CD4-positive, alpha-beta T cell treated with Interleukin-17A for 4 hours (primary cell): ENCODE measurements at places on chromosomes 12 and 14.
A peak's percentile ranks its signal among the peaks of the same experiment; 100 is the strongest.

DNA sequence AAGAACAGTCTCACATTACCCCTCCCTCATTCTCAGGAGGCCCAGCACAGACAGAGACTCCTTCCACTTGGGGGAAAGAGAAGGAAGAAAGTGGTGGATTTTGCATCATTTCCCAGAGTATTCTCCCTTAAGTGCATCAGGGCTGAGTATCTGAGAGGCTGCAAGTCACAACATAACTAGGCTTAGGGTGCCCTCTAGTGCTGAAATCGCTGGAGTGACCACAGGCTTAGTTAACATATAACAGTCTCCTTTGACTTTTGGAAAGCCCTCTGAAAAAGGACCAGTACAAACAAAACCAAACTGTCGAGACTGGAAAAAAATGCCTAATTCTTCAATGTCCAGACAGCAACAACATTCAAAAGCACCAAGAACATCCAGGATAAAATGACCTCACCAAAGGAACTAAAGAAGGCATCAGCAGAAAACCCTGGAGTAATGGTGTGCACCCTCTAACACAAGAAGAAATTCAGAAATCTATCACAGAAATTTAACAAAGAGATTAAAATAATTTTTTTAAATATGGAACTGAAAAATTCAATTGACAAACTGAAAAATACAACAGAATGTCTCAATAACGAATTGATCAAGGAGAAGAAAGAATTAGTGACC, 412.3 kb downstream of the RPS29 start:
- no peak for DNase-seq

DNA sequence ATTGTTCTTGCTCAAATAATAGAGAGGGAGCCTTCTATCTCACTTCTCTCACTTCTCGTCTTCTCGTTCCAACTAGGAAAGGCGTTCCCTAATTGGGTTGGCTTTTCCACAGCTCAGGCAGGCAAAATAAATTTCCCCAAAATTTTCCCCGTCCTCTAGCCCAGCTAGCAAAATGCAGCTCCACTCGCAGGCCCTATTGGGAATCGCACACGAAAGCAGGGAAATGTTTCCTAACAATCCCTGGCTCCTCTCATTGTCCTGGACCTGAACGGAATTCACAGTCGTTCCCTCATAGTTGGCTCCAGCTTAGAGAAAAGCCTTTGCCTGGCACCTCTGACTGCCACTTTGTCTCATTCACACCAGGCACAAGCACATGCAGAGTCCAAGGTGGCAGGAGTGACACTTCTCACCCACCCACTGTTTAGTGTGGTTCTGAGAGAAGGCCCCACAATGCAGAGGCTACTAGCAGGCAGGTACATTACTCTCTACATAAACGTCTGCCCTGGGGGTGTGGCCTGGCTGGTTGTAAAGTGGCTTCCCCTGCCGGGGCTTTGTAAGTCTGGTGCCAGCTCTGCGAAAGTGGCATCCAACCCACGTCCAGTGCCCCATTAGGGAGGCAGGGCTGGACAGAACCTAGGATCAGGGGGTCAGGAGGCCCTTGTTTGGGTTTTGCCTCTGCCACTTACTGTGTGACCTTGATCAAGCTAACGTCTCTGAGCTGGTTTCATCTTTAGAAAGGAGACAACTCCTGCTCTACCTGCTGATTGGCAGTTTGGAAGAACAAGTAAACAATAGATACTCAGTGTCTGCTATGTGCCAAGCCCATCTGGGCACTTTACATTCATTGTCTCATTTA, 4.2 kb downstream of the SERPINA10 start:
- DNase-seq: no peak

DNA sequence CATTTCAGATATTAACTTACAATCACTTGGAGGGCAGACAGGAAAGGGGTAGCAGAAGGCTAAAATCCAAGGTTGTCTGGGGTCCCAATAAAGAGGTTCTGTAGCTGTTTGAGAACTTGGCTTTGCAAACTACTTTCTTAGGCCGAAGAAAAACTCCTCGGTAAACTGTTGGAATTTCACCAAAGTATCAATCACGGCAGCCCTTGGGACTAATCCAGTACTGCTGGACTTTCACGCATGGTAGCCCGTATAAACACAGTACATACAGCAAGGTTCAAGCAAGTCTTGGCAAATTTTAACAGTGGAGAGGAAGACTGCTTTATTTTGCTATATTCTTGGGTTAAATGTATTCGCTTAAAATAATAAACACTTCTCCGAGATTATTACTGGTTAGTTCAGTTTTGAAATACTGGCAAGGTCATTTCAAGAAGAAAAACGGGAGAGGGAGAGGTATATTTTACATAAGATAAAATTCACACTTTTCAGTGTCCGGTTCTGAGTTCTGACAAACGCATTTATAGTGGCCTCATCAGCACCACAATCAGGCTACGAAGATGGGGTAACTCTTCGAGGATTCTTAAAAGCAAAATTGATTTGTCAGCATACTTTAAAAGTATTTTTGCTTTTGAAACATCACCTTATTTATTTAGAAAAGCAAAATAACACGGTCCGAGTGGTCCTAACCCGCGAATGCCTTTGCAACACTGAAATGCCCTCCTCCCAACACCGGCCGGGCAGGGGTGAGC, 1.3 kb downstream of the SETD3 start:
- DNase-seq: no peak

DNA sequence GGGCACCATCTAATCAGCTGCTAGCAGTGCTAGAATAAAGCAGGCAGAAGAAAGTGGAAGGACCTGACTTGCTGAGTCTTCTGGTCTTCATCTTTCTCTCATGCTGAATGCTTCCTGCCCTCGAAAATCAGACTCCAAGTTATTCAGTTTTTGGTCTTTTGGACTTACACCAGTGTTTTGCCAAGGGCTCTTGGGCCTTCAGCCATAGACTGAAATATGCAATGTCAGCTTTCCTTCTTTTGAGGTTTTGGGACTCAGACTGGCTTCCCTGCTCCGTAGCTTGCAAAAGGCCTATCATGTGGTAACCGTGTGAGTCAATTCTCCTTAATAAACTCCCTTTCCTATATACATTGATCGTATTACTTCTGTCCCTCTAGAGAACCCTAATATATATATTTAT, 159.3 kb downstream of the SLCO1B3 start:
- no peak for DNase-seq

GRCh38 chr12:63989301-63989845, 144.9 kb downstream of the SRGAP1 start:
- DNase-seq: no peak

- peak; percentile 56 for DNase-seq
Observed at GRCh38 chr12:48973941-48974673, 2.6 kb upstream of the WNT10B start.

DNA sequence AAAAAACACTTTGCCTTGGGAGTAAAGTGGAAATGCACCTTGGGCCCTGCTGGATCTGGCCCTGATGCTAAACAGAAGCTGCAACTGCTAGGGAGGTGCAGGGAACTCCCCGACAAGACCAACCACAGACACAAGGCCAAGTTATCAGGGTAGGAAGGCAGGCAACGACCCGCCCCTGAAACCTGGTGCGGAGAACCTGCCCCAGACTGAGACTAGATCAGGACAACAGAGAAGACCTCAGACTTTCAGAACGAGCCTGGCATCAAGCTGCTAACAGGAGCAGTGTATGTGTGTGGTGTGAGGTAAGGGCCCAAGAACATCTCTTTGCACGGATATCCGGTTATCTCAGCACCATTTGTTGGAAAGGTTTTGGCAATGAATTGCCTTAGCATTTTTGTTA, 233.7 kb upstream of the RTL1 start:
- DNase-seq: no peak

GRCh38 chr12:12744546-12745305, 27.6 kb downstream of the CDKN1B start:
- DNase-seq: no peak

GRCh38 chr14:62077676-62078261, 315.5 kb downstream of the SNAPC1 start:
- DNase-seq: peak; percentile 28

- no peak for DNase-seq
Observed at GRCh38 chr14:33363682-33364081, 425.0 kb downstream of the NPAS3 start.

- DNase-seq: no peak
Observed at GRCh38 chr14:81432219-81432661, 32.1 kb upstream of the STON2 start.

DNA sequence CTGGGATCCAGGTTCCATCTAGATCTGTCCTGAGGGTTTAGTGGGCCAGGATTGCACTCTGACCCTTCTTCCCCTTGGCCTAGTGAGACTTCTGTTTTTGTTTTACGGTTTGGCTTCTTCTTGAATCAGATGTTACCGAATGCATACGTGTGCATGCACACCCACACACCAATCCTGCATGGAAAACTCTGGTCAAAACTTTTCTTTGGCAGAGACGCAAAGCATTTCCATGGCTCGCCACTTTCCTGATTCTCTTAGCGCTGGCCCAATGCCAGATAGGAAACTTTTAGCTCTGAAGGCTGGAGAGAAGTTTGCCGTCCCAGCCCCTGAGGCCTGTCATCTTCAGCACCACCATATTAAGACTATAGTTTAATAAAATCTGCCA, 67.4 kb upstream of the ACTN1 start:
- no peak for DNase-seq

DNA sequence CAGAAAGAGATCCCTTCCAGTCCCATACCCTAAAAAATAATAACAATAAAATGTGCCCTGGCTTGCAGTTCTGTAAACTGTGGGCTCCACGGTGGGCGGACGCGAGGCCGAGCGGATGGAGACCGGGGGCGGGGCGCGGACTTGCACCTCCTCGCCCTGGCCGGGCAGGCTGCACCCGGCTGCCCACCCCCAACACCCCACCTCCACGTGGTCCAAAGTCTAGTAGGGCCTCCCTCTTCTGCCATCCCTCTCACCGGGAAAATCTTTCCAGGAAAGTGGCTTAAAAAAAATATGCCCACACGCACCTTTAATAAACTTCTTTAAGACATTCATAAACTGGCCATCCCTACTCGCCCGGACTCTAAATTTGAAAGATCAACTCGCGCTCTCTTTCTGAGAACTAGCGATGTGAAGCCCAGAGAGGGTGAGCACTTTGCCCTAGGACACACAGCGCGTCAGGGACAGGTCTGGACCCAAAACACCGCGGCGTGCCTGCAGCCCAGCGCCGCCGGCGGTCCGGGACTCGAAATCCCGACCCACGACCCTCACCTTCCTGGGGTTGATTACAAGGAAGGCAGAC, 1.9 kb upstream of the BCL11B start:
- peak; percentile 37 for DNase-seq

DNA sequence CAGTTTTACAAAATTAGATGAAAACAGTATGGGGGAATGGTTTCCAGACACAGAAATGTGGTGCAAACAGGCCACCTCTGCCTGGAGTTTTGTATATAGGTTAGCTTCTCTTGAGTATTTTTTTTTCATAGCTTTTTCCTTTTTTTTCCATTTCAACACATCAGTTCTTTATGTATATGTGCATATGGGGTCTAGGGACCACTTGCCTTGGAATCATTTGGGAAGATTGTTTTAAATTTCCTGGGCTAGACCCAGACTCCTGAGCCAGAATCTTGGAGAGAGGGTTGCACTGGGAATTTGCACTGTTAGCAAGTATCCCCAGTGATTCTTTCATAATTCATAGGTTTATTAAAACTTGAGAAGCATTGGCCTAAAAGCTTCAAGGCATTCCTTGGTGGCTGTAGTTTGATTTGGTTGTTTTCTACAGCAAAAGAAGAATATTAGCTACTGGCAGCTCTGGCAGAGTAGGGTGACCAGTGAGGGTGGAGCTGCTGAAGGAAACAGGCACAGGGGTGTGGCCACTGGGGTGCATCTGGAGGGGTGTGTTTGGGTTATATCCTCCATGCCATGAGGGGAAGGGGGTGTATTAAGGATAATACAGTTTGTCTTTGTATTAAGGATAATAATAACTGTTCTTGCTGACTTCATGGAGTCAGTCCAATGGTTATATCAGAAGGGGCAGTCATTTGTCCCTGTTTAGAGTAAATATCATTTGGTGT, 22.8 kb downstream of the PPP1R36 start:
- no peak for DNase-seq

GRCh38 chr12:12451098-12451497, 94.2 kb downstream of the BORCS5 start:
- no peak for DNase-seq

GRCh38 chr14:63991833-63992232, 139.0 kb downstream of the SYNE2 start:
- DNase-seq: no peak

- DNase-seq: no peak
Observed at GRCh38 chr14:41350476-41350875, 256.2 kb upstream of the LRFN5 start.

- DNase-seq: no peak
Observed at GRCh38 chr12:6234906-6235305, 34.7 kb downstream of the CD9 start.

GRCh38 chr14:104307627-104308401, 169.4 kb downstream of the KIF26A start:
- no peak for DNase-seq

GRCh38 chr12:2693244-2693860, 101.4 kb upstream of the FKBP4 start:
- peak; percentile 21 for DNase-seq

- DNase-seq: no peak
Observed at GRCh38 chr14:95023886-95024285, 133.4 kb downstream of the DICER1 start.

- peak; percentile 2 for DNase-seq
Observed at GRCh38 chr12:104734541-104735095, 223.5 kb downstream of the SLC41A2 start.

DNA sequence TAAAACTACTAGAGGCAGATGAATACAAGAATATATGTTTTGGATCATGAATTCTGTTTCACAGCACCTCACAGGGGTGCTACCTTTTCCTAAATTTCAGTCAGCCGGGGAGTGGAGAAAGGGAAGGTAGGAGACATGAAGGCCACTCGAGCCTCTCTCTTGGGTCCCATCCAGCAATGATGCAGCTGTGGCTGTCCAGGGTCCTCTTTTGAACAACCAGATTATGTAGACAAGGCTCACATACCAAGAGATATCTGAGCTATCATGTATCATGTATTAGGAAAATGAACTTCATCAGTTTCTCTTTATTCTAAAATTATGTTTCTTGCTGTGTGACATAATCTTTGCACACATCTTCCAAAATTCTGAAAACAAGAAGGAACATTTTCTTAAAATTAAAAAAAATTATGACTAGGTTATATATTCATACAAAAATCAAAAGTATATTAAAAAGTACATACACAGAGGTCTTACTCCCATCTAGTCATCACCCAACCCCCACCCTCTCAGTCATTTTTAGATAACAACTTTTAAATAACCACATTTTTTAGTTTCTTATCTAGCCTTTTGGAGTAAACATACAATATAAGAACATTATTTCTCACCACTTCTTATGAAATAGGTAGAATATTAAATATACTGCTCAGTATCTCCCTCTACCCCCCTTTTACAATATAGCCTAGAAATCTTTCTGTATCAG, 88.7 kb downstream of the ACADS start:
- no peak for DNase-seq

GRCh38 chr14:102213470-102213869, 73.8 kb downstream of the WDR20 start:
- DNase-seq: no peak

DNA sequence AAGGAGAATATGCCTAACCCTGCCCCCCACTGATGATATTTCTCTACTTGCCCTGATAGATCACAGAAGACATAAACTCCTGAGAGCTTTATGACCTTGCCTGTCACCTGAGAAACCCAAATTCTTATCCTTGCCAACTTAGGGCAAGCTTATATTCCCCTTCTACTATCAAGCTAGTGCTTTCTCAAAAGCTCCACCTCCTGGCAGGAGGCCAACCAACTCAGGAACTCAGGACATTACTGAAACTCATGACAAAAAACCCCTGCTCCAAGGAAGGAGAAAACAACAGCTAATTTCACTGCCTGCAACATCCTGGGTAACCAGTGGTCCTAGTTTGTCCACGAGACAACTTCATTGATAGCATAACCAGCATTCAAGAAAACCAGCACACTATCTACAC, 60.9 kb upstream of the FSCB start:
- DNase-seq: no peak
